ENCODE measurements at places on chromosomes 2 and 18.
A peak's percentile ranks its signal among the peaks of the same experiment; 100 is the strongest.

- no peak for DNase-seq
Measured at GRCh38 chr18:48740851-48741485, 202.1 kb downstream of the CTIF start.

DNA sequence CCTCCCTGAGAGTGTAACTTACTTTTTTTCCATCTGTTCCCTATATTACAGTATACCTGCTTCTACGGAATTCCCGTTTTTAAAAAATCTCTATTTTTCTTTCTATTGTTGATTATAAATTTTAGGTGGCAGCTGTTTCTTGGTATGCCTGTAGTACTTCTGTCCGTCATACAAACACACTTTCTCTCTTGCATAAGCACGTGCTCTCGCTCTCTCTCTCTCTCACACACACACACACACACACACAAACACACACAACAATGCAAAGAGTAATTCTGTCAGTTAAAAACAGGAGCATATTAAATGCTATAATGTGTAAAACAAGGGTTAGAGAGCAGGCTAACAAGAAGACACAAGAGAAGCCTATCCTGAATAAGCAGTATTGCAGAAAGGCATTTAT lies 140.5 kb downstream of the THADA start:
- DNase-seq, result no peak

DNA sequence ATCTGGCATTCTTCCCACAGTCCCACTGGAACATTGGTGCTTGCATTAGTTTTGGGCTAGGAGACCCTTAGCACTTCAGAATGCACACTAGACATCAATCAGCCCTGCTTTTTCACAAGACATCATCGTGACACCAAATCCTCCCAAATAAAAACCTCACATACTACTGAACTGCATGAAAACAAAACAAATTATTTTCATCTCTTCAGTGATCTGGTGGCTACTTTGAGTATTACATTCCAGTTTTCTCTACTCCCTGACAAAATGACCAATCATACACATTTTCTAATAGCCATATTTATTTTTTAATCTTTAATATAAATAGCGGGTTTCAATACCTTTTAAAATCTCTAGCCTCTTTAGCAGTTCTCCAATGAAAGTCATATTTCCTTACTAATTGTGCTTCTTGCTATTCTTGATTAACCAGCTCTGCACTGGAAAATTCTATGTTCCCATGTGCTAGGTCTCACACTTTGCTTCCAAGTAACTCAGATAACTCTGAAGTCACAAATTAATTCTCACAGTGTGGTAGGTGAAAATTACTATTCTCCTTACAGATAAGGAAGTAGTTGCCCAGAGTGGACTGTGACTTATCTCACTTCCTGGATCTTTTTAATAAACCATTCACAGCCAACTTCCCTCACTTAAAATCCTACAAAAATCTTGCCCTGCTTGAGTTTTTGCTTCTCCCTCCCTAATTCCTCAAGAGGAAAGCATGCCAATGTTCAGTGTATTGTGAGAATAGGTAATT lies 82.5 kb upstream of the EPB41L3 start:
- no peak for DNase-seq

DNA sequence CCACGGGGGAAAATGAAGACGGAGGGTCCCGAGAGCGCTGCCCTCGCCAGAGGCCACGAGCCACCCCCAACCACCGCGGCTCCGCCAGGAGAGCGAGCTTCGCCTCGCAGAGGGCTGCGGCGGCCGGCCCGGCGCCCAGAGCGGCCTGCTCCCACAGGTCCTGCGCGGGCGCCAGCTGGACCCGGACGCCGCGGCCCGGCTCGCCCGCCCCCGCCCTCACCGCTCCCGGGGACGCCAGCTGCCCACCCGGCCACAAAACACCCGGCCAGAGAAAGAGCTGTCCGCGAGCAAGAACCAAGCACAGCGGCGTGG lies 709 bp downstream of the PTPN2 start:
- peak; percentile 11 for DNase-seq

DNA sequence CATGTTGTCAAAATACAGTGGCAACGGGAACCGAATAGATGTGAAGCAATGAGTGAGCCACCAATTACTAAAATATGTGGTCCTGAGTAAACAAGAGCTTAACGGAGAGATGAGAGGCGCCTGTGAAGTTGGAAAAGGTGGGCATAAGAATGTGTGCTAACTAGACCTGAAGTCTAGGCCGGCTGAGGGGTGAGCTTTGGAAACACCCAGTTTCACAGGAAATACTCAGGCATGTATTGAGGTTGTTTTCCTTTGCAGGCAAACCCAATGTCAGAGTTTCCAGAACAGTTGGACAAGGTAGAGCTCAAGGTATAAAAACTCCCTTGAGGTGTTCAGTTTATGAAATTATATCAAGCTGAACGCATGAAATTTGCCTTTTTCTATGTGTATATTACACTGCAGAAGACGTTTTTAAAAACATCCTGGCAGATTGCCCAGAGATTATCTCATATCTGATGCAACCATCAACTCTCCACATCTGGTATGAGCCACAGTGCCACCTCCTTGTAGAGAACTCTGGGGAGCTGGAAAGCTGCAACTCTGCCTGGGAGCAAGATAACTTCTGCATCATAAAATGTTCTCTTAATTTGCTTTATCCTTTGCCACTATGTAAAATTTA lies 3.9 kb upstream of the WDSUB1 start:
- DNase-seq, result no peak

All from stimulated activated CD8-positive, alpha-beta memory T cell treated with anti-CD3 and anti-CD28 coated beads, Interleukin-12 subunit alpha, Interleukin-12 subunit beta, amount 100 ng/mL, for 4 hours (primary cell).